Bone marrow (tissue), 2 donors: ENCODE measurements at places on chromosomes 1 and 21.

GRCh38 chr1:246275036-246275435 is 232.0 kb downstream of the SMYD3 start:
- DNase-seq, result no peak

DNA sequence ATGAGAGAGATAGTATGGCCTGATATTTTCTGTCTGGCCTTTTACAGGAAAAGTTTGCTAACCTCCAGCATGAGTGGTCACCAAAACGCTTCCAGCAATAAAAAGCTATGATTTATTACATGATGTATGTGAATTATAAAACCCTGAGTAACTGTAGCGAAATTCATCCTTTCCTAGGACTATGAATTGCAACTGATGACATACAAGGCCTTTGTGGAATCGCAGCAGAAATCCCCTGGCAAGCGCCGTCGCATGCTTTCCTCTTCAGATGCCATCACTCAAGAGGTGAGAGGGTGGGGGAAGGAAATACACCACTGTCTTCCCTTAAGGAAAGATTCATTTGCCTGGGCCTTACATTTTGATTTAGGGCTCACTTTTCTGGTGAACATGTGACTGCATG is 117.9 kb downstream of the MACF1 start:
- DNase-seq, result no peak

DNA sequence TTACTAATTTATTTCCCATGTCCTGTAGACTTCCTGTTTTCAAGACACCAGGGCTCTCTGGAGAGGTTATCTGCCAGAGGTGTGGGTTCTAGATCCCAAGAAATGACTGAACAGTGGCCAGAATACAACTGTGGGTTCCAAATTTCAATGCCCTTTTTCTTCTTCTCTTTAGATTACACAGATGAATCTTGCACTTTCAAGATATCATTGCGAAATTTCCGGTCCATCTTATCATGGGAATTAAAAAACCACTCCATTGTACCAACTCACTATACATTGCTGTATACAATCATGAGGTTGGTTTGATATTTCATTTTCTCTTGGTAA is 15.0 kb downstream of the IFNAR2 start:
- DNase-seq, result no peak

DNA sequence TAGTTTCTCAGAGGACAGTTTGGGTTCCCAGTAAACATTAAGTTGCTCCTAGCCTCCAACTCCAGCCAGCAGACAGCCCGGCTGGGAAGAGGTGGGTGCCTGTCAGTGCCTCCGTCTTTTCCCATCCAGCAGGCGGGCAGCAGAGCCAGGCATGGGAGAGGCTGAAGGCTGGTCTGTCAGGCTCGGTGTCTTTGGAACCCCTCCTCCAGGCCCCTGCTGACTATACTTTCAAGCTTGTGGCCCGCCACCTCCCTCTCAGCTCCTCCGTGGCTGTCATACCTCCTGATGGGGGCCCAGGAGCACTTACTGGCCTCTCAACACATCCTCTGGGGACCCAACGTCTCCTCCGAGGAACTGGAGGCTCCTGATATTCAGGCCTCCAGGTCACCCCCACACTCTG is 140.9 kb downstream of the ACTL8 start:
- no peak for DNase-seq

DNA sequence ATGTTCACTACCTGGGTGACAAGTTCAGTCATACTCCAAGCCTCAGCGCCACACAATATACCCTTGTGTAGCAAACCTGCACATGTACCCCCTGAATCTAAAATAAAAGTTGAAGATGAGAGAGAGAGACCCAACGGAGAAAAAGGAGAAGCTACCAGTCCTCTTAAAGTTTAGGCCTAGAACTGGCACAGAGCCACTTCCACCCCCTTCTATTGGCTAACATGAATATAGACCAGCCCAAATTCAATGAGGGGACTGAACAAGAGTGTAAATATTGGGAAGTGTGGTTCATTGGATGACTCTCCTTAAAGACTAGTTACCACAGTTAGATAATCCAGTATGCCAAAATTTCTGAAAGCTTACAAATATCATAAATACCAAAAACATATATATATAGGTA is 139.9 kb upstream of the ATP1B1 start:
- DNase-seq, result no peak

DNA sequence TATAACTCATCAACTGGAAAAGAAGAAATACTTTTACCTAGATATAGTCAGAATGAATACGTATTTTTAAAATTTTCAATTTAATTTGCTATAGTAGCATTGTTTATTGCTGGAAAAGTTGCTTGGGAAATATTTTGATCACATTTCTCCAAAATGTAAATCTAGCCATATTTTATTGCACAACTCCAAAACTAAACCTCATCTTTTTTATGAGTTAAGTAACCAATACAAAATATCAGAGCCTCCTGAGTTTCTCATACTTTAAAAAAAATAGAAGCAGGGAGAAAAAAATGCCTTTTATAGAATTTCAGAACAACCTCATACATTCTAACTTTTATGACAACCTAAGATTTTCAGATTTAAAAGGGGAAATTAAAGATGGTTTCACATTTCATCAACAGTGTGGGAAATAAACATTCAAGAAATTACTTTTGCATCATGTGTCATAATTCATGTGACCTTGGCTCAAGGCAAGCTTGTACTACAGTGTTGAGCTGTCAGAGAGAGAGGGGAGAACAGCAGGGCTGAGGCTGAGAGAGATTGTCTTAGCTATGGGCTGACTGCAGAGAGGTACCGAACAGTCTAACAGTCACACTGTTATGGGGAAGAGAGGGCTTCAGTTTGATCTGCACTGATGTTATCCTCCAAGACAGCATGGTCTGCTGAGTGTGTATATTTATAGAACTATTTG is 519.0 kb downstream of the LTN1 start:
- DNase-seq, result no peak

GRCh38 chr1:7278045-7278444 is 492.8 kb downstream of the CAMTA1 start:
- DNase-seq, result no peak

GRCh38 chr1:119737040-119737682 is 25.4 kb downstream of the PHGDH start:
- no peak for DNase-seq

DNA sequence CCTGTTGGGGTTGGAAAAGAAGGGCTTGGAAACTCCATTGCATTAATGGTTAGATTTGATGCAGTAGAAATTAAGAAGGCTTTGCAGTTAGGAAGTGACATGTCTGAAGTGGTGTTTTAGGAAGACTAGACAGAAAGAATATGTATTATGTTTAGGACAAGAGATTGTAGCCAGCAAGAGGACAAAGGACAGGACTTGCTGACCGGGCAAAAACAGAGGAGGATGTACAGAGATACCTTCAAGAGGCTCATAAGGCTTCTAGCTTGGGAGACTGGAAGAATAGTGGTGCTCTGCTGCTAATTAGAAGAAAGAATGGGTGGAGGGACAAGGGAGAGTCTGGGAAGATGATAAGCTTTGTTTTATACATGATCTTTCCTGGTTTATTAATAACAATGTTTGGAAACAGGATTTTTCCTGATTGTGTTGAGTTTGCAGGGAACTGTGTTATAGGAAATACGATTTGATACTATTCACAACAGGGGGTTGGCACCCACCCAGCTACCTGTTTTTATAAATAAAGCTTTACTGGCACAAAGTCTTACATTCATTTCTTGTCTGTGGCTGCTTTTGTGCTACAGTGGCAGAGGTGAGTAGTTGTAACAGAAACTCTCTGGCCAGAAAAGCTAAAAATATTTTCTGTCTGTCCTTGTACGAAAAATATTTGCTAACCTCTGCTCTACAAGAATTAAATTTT is 37.1 kb upstream of the TMCO2 start:
- DNase-seq, result no peak

- DNase-seq, result peak; percentile 53
Measured at GRCh38 chr1:206461602-206462455, 8.4 kb upstream of the IKBKE start.

- no peak for DNase-seq
Measured at GRCh38 chr21:26070822-26071425, 99.6 kb downstream of the APP start.

DNA sequence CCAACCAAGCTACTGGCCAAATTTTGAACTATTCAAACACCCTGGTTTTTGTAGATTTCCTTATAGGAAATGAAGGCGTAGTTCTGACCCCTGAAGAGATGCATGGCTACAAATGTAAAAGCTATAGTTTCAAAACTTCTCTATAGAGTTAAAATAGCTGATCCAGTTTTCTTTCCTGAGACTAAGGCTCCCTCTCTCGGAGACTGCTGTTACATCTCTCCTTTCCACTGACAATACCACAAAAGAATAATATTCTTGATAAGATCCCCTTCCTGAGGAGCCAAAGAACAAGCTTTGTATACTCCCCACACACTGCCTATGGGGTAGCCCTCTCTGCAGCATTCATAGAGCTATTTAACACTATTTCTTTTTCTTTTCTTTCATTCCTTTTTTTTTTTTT is 6.7 kb upstream of the CFAP126 start:
- DNase-seq, result peak; percentile 18

- DNase-seq, result no peak
Measured at GRCh38 chr21:41119901-41120300, 48.1 kb upstream of the BACE2 start.

- peak; percentile 50 for DNase-seq
Measured at GRCh38 chr1:40059960-40060750, 19.6 kb downstream of the CAP1 start.

GRCh38 chr1:70674941-70675685 is 264.0 kb downstream of the CTH start:
- no peak for DNase-seq

GRCh38 chr1:164310166-164310565 is 248.8 kb upstream of the PBX1 start:
- DNase-seq, result no peak

DNA sequence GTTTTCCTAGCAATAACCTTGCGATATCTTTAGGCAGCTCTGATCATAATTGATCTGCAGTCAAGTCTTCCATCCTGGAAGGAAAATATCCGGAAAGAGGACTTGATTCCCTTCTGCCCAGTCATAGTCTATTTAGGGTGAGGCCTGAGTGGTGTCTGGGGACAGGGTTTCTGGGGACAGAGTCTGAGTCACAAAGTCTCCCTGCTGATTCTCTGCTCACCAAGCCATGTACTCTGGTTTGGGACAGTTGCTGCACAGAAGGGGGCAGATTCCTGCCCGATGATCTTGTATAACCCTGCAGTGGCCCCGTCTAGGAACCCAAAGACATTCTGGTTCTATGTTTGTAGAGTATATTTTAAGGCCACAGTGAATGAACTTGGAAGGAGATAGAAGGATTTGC is 178.8 kb downstream of the KCNJ6 start:
- no peak for DNase-seq

DNA sequence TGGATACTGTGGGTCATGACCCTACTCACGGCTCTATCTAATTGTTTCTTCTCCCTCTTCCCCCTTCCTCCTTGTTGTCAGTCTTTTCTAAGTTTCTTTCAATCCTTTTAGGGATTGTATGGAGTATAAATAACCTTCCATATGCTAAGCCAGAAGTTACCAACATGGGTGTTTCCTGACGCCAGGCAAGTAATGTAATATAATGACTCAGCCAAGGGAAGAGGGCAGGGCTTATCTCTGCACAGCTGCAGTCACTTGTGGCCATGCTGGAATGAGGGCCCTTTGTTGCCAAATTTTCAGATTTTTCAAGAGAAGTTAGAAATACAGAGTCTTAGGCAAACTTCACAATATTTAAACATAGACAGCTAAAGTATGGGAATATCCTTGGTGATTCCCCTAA is 194.6 kb downstream of the ST6GALNAC3 start:
- no peak for DNase-seq

DNA sequence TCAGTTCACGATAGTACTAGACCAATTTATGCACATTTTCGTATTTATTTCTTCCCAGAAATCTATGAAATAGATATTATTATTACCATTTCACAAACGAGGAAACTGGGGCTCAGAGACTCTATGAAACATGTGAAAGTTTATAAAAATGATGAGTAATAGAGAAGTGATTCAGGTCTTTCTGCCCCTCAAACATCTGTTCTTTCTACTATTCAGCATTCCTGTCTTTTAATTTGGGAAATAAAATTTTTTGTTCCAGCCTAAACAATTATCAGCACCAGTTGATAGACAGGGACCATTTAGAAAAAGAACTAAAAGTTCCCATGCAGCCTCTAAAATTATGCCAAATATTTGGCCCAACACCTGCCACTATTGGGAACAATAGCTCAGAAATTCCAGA is 585.1 kb downstream of the PTPRC start:
- DNase-seq, result no peak

GRCh38 chr1:13651279-13651678 is 48.7 kb upstream of the PRDM2 start:
- no peak for DNase-seq

- no peak for DNase-seq
Measured at GRCh38 chr21:43989401-43989800, 22.7 kb upstream of the TRAPPC10 start.

DNA sequence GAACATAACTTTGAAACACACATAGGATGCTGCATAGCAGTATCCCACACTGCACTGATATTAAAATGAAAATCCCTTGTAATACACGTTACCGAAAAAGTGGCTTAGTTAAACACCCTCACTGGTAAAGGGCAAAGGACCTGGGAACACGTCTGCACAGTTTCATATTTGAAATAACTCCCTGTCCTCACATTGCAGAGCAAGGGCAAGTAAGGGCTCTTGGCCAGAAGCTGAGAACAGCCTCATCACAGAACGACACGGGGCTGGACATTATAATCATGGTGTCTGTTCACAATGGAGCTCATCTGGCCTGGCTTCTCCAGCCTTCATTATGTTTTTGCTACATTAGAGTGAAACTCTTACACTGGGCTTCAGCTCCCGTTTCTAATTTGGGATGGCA is 207.0 kb downstream of the PCP4 start:
- DNase-seq, result no peak

- DNase-seq, result no peak
Measured at GRCh38 chr1:40384413-40384762, 10.9 kb downstream of the SMAP2 start.

DNA sequence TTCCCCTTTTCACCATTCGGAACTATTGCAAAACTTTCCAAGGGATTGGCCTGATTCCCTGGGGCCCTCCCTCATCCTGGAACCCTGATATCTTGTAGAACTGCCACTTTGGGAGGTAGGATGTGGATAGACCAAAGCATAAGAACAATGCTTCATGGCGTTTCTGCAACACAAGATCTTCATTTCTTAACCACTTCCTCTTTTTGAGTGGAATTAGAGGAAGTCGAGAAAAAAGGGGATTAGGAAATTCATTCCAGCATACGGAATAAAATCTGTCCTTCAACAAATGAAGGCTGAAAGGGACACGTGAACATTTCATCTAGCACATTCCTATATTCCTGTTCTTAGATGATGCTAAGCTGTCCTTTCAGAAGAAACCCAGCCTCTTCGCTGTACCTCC is 149.3 kb downstream of the HUNK start:
- DNase-seq, result no peak

DNA sequence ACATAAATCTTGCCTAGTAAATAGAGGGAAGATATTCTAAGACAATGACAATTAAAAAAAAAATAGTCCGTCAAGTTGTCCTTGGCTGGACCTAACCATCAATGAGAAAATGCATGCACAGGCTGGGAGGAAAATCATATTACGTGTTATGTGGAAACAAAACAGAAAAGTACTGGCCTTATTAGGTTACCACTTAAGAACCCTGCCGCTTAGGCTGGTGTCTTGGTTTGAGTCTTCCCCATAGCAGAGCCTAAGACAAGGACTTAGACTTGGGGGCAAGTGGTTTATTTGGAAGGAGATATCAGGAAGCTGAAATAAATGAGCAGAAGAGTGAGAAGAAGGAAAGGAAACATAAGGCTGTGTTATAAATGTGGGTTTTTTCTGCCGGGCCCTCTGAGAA is 186.4 kb downstream of the MRPL39 start:
- DNase-seq, result no peak
